Naive thymus-derived CD4-positive, alpha-beta T cell (primary cell): ENCODE measurements at places on chromosomes 12 and 14.

- DNase-seq, result no peak
These were observed 21.1 kb upstream of the SCARB1 start for GRCh38 chr12:124884587-124885438.

- no peak for DNase-seq
These were observed 57.3 kb downstream of the NTN4 start for GRCh38 chr12:95733141-95733825.

GRCh38 chr14:102928412-102929240 lies 6.2 kb downstream of the AMN start:
- DNase-seq, result peak; percentile 81

DNA sequence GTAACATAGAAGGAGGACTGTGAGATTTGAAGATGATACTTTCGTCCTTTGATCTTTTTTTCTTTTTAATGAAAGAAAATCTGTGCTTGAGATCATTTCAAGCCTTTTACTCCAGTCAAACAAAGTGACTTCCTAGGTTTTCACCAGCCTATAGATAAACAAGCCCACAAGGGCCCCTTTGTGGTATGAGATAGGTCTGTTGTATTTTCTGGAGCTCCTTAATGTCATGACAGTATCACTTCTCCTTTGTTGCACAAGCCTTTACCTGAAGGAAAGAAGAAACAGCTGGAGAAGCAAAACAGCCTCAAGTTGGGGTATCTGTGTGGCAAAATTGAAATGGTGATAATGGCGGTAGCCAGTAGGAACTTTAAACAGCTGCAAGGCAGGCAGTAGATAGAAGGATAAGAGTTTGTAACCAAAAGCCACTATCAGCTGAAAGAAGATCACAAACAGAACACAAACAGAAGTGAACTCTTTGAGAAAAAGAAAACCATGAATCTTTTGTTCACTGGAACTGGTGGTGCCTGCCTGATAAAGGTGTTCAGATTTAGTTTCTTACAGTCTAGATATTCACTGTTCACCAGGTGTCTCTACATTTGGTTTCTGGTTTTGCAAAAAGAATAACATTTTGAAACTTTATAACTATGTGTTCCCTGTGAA lies 96.8 kb downstream of the LGR5 start:
- DNase-seq, result no peak

DNA sequence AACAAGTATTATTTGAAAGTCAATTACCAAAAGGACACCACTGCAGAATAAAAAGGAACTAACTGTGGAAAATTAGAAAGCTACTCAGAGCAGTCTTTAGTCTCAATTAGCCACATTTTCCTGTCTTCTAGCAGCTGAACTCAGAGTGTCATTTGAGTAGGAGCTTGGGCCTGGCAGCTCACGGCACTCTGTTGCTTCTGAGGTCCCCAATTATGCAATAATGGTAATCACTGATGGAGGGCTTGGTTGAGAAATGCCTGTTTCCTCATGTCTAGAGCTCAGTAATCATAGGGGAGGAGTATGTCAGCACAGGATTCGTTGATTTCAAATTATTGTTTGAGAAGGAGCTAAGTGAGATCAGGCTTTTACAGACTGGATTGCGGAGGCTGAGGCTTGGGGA lies 108.6 kb downstream of the VRK1 start:
- no peak for DNase-seq

GRCh38 chr12:26195250-26195640 lies at the start of gene SSPN:
SSPN (plus strand) TSS chr12:26195573; CDS start chr12:26195673, 100 bp downstream.
- DNase-seq, result no peak

DNA sequence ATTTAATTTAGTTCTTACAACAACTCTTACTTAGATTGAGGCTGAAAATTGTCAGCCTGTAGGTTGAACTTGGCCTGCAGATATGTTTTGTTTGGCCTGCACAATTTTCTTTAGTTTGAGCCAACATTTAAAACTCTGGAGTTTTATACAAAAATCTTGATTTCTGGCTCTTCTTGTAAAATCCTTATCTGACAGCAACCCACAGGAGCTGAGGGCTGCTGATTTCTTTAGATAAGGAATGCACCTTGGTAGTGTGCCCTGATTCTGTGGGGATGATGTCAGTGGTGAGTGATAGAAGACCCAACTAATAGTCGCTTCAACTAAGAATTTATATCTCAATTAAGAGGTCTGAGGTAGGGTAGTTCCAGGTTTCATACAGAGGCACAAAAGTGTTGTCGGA lies 49.5 kb downstream of the SOCS2 start:
- DNase-seq, result no peak

GRCh38 chr14:26527095-26527494 lies 70.7 kb downstream of the NOVA1 start:
- DNase-seq, result no peak

DNA sequence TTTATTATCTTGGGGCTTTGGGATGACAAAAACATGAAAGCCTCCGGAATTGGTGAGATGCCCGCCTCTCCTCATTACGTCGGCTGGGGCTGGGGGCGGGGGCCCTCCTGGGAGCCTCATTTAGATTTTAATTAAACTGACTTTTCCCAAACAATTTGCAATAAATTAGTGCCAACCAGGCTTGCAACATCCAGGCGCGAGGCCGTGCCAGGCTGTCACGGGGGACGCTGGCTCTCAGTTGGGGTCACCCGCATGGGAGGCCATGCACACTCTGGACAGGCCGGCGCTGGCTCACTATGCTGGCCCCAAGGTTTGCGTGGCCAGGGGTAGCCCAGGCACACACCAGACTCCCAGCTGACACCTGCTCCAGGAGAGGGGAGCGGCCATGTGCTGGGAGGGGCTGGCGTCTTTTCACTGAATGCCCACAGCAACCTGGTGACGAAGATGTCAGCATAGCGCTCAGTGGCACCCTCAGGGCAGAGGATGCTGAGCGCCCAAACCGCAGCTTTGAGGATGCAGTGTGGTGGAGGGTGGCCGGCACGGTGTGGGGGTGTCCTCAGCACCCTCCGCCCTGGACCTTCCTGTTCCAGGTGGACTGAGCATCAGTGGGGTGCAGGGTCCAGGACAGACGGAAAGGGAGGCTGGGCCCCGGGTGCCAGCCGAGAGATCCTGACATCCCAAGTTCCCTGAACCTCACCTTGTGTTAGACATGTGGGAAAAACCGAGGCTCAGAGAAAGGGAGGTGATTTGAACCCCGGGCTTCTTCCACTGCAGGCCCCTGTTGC lies 190.8 kb upstream of the C14orf180 start:
- DNase-seq, result no peak

- no peak for DNase-seq
These were observed 275.7 kb upstream of the CRY1 start for GRCh38 chr12:107369006-107369405.

- no peak for DNase-seq
These were observed 56.1 kb downstream of the DAAM1 start for GRCh38 chr14:59244581-59244980.
